ENCODE measurements at places on chromosomes 1 and 21.

GRCh38 chr1:157819215-157819614 is 705 bp downstream of the FCRL1 start:
- no peak for DNase-seq

- DNase-seq: no peak
Observed at GRCh38 chr1:66930823-66931174, 6.0 kb downstream of the MIER1 start.

DNA sequence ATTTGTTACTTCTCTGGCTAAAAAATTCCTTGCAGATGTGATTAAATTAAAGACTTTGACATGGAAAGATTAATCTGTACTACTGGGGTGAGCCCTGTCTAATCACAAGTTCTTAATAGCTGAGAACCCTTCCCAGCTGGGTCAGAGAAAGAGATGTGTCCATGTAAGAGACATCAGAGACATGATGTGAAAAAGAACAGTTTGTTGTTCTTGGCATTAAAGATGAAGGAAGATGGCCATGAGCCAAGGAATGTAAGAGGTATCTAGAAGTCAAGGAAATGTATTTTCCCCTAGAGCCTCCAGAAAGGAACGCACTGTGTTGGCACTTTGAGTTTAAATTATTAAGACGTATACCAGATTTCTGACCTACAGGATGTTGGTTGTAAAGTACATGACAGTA is 1271.5 kb upstream of the PRMT6 start:
- no peak for DNase-seq

DNA sequence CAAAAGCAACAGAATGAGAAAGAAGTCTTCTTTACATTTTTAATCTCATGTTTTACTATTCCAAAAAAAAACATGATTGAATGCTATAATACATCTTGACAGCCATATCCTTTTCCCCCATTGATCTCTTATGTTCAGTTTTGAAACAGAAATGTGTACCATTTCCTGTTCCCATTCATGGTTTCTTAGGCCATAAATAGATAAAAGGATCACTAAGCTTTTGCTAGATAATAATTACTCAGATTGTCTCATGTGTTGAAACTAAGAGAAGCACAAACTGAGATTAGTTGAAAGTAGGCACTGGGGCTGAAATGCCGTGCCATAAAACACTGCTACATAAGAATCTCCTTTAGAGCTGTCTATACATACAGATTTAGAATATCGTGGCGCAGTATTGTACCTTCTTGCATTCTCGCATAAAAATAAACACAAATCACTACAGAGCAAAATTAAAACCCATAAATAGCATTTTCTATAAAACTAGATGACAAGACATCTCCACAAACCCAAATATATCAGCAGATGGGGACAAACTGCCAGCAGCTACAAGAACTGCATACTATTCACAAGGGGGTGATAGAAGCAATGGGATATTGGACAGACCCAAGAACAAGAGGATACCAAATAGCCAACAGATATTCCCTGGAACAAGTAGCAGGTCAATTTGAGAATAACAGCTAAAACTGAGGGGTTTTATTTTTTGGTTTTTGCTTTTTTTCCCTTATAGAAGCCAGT is 405.3 kb upstream of the PRMT6 start:
- no peak for DNase-seq

GRCh38 chr1:217010253-217010652 is 287.0 kb upstream of the ESRRG start:
- no peak for DNase-seq

- no peak for DNase-seq
Observed at GRCh38 chr1:159935719-159936272, 9.6 kb downstream of the IGSF9 start.

DNA sequence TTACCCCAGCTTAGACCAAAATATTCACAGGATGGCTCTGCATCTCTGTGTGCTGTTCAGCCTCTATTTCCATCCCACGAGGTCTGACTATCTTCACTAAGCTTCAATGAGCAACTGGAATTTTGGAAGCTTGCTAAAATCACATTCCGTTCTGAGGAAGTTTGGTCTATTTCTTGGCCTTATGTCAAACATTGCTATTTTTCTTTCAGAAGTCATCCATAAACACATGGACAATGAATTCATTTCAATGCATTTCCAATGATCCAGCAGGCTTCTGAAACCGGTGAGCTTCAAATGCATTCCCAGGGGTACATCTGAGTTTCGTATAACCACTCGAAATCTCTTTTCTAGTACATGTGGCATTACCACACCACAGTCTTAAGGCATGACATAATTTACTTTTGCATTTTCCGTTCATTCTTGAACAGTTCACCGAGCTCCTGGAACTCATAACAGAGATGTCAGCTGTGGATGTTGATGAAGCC is 294.1 kb upstream of the KAZN start:
- DNase-seq: peak; percentile 40

DNA sequence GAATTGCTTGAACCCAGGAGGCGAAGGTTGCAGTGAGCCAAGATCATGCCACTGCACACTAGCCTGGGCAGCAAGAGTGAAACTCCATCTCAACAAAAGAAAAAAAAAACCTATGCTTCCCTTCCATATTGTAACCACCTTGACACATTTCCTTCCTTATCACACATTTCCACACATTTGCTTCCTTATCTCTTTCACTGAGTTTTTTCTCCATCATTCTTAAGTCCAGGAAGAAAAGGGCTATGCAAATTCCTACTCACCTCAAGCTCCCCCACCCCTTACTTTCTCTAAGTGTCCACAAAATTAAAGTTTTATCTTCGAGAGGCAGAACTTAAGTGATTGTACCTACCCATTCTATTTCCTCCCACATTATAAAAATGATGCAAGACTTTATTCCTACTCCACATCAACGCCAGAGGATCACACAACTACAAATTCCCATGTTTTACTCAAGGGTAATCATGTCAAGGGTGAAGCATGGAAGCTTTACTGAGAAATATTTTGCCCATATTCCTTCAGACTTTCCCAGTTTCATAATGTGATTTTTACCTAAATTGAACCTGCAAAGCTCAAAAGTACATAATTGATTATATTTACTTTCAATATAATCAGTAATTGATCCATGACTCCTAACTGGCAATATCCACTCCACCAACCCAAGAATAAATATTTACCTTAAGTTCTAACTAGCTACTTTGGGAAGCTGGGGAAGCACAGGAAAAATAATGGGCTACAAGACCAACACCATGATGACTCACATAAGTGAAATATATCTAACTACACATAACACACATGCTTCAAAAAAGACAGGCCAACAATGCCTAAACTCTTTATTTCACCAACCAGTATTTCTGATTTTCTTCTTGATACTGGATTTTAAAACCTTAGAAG is 9.3 kb downstream of the WDR77 start:
- DNase-seq: no peak

- no peak for DNase-seq
Observed at GRCh38 chr21:25560271-25560685, 47.0 kb downstream of the MRPL39 start.

- no peak for DNase-seq
Observed at GRCh38 chr1:77831566-77831965, 52.1 kb downstream of the MIGA1 start.

DNA sequence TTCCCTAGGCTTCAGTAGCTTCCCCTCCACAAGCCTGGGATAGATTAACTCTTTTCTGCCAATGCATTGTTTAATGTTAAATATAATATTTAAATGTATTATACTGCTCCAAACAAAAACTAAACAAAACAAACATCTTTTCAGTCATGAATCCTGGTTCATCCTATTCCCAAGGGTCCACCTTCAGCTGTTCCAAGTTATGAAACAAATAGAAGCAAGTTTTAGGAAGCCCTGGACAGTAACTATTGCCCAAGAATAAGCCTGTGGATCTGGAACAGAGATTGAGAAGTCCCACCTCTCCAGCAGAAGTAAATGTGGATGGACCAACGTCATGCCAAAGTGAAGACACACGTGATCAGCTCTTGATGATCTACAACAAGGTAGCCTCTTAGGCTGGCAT is 408.1 kb downstream of the SETD4 start:
- no peak for DNase-seq

DNA sequence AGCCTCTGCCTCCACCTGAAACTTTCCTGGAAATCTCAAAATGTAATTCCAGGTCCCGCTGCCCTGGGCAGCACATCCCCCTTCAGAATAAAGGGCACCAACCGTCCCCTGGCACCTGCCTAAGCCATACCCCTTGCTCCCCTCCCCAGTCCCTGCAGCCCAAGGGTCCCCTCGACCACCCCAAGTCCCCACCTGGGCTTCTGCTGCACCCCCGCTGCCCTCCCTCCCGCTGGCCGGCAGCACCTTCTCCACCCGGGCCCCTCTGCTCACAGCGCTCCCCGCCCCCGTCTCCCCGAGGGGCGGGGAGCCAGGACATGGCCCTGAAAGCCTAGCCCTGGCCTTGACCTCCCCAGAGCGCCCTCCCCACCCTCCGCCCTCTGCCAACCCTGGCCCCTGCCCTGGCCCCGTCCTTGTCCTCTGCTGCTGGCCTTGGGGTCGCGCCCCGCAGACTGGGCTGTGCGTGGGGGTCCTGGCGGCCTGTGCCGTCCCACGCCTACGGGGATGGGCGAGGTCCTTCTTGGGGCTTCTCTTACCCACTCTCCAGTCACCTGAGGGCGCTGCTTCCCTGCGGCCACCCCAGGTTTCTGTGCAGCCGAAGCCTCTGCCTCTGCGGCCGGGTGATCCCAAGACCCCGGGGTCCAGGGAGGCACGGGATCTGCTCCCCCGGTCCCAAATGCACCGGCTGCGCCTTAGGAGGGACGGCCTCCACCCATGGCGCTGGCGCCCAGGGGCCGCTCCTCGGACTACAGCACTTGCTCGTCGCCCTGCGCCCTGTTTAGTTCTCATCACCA is 41.7 kb downstream of the WDR4 start:
- DNase-seq: no peak

- DNase-seq: no peak
Observed at GRCh38 chr1:3032371-3033039, 11.2 kb downstream of the ACTRT2 start.

DNA sequence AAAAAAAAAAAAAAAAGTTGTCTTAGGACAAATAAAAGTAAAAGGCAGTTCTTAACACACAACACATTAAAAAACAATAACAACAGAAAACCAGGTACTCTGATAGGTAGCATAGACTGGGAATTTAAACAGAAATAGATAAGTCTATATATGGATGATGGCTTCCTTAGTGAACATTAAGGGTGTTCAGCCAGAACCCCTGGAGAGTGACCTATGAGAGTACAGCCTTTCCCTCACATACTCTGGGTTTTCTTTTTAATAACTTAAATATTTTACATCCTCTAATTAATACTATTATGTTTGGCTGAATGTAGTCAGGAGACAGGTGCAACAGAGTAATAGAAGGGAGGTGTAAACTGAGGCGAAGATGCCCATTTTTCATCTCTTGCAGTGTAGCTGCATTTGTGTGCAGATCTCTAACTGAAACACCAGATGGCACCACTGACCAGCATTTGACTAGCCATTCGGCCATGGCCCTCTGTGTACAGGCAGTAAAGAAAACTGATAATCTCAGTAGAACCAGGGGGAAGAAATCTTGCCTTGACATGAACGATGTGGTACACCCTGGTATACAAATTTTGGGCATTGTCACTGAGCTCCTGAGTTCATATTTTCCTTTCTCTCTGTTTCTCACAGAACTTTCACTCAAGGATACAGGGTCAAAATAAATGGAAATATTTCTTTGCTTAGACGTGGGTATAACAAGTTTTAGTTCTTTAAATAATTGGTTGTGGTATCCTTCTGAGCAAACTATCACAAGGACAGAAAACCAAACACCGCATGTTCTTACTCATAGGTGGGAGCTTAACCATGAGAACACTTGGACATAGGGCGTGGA is 7.6 kb downstream of the TTF2 start:
- peak; percentile 28 for DNase-seq

GRCh38 chr1:150507912-150508864 is at the start of gene ECM1:
ECM1 (plus strand) TSS chr1:150508109; CDS start chr1:150508210, 101 bp downstream.
- DNase-seq: no peak

DNA sequence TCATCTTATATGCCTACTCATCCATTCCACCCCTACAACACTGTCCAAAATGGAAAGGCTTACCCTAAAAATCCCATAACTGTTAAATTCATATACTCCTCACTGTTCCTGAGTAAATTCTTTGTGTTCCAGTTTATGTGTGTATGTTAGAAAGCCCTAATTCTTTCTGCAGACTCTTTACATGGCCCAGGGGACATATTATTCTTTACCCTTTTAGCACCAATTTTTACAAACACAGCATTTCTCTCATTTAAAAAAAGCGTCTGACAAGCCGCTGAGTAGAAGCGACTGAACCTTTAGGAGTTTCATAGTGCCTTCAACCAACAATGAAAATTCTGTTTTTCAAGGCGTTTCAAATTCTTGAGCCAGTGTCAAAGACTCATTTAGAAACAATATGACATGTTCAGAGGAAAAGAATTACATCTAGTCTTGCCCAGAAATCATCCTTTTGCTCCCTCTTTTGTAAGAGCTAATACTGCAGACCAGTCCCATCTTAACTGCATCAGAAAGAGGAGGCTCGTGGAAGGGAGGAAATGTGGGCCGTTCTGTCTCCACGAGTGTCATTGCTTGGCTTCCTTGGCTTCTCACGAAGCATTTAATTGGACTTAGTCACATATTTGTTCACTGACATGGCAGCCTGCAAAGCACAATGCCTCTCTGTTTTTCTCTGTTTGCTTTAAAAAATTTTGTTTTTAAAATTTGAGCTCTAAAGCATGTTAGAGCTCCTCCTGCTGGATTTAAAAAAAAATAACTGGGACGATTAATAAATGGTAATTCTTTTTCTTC is 21.3 kb upstream of the C1orf105 start:
- DNase-seq: peak; percentile 97

DNA sequence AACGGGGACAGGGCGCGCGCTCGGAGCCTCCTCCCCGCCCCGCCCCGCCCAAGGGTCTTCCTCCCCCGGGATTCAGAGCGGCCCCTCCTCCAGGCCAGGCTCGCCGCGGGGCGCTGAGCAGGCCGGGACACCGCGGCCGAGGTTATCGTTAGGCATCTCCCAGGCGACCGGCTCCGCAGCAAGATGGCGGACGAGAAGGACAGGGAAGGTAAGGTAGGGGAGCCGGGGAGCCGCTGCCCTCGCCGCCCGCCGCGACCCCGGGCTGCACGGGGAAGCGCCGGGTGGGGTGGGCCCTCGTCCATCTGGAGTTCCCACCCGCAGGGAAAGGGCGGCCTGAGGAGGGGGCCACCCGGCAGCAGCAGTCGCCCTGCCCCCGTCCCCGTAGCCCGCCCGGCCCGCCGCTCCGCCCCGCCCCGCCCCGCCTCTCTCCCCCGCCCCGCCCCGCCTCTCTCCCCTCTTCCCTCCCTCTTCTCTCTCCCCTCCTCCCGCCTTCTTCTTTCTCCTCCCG is 105.9 kb upstream of the HNRNPU start:
- DNase-seq: peak; percentile 42

DNA sequence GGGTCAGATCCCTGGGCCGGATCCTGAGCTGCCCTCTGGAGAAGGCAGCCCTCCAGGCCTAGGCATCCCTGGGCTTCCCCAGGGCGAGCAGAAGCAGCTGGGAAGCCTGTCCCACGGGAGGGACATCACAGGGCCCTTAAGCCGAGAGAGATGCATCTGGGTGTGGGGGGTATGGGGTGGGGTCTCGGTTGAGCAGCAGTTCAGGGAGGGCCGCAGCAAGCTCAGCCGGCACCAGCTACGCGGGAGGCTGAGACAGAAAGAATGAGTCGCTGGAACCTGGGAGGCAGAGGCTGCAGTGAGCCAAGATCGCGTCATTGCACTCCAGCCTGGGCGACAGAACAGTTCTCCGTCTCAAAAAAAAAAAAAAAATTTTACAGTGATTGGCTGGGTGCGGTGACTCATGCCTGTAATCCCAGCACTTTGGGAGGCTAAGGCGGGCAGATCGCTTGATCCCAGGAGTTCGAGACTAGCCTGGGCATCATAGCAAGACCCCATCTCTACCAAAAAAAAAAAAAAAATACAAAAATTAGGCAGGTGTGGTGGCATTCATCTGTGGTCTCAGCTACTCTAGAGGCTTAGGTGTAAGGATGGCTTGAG is 37.7 kb downstream of the RRP1 start:
- peak; percentile 38 for DNase-seq

Data from GM04504 (cell line).